Activated CD4-positive, alpha-beta T cell treated with anti-CD3 and anti-CD28 coated beads for 36 hours (primary cell): ENCODE measurements at places on chromosomes 7 and 10. TPM values are rescaled to one million over a fixed set of nuclear protein-coding genes. Genes with fewer than 3 reads are reported as not detected.

The PLPP4 gene
- not detected for total RNA-seq

The PRSS37 gene
- total RNA-seq, result not detected

- H3K36me3 ChIP-seq, result no peaks in the 10 kb centered on the region
- H3K4me3 ChIP-seq, result no peak overlapping the region
- H3K27ac ChIP-seq, result no peak overlapping the region
- H3K27me3 ChIP-seq, result peaks cover 19% of the 10 kb centered on the region
Observed at GRCh38 chr7:103598326-103598905, 152.4 kb upstream of the SLC26A5 start.

DNA sequence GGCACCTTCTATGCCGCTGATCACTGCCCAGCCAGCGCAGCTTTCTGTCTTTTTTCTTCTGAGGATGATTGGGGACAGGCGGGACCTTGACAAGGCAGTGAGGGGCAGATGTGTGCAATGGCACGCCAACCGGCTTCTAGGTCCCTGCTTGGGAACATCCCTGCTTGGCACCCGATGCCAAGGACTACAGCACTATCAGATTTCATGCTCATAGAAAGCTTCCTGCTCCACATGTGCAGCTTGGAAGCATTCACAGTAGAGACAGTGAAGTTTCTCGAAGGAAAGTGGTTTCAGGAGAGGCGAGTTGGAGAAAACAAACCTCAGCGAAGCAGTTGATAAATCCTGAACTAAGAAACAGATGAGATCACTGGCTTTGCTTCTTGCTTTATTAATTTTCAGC, 267.5 kb upstream of the HABP2 start:
- no peaks in the 10 kb centered on the region for H3K4me1 ChIP-seq
- no peak overlapping the region for H3K4me3 ChIP-seq
- DNase-seq, result no peak
- peaks cover 2% of the 10 kb centered on the region for H3K27me3 ChIP-seq

The GPR37 gene
- total RNA-seq, result not detected

DNA sequence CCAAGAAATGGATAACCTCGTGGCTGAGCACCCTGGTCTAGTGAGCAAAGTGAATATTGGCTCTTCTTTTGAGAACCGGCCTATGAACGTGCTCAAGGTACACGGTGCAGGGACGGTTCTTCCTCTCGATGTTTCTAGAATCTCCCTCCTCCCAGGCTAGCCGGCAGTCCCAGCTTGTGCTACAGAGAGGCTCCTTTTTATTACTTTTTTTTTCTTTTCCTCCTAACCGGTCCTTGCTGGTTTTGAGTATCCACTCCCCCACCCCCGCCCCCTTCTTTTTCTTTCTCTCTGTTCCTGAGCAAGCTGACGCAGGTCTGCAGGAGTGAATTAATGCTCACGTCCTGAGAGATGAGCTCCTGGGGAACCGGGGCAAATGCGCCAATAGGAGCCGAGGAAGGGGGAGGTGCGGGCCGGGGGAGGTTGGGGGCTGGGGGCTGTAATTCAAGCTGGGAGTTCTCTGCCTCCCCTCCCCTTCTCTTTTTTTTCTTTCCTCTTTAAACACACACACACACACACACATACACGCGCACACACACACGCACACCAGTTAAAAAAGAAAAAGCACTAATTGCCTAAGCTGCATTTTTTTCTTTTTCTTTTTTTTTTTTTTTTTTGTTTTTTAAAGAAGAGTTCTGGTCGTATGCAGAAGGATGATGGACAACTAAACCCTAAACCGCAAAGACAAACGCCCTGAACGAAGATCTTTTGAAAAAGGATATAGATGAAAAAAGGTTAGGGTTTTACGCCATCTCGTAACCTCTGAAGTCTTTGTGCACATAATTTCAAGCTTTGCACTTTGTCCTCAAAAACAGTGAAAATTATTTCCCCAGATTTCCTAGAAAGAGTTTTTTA, 6.6 kb downstream of the CPA2 start:
- peak overlapping the region; percentile 34 for H3K4me3 ChIP-seq
- peak overlapping the region; percentile 49 for H3K27ac ChIP-seq
- peaks cover 4% of the 10 kb centered on the region for H3K27me3 ChIP-seq
- no peaks in the 10 kb centered on the region for H3K36me3 ChIP-seq

- no peak overlapping the region for H3K27ac ChIP-seq
- no peaks in the 10 kb centered on the region for H3K36me3 ChIP-seq
- no peaks in the 10 kb centered on the region for H3K27me3 ChIP-seq
- DNase-seq, result no peak
- H3K4me1 ChIP-seq, result peaks cover 15% of the 10 kb centered on the region
Observed at GRCh38 chr7:134313543-134313942, 3.2 kb downstream of the SLC35B4 start.

GRCh38 chr10:32143302-32143847, 87.2 kb upstream of the KIF5B start:
- H3K4me3 ChIP-seq, result no peak overlapping the region
- peaks cover 4% of the 10 kb centered on the region for H3K4me1 ChIP-seq
- no peaks in the 10 kb centered on the region for H3K27me3 ChIP-seq
- H3K27ac ChIP-seq, result no peak overlapping the region
- no peaks in the 10 kb centered on the region for H3K36me3 ChIP-seq
- DNase-seq, result no peak

The GARIN1A gene
- total RNA-seq, result 0.07 TPM

DNA sequence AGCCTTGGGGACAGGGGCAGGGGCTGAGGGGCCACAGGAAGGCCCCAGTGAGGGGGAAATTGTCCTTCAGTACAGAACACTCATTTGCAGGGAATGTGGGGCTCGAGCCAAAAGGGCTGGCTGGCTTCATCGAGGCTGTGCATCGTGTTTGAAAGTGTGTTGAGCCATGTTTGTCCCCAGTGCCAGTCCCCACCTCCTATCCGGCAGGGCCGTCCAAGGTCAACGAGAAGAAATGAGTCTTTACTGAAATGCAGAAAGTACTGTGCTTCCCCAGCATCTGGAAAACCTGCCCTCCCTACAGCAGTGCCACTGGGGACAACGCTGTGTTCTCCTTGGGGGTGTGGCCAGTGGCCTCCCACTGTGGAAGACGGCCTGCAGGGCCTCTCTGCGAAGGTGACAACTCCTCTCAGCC, 214.1 kb downstream of the KLF6 start:
- H3K4me3 ChIP-seq, result no peak overlapping the region
- peaks cover 8% of the 10 kb centered on the region for H3K4me1 ChIP-seq
- no peaks in the 10 kb centered on the region for H3K27me3 ChIP-seq
- no peak overlapping the region for H3K27ac ChIP-seq
- DNase-seq, result no peak

DNA sequence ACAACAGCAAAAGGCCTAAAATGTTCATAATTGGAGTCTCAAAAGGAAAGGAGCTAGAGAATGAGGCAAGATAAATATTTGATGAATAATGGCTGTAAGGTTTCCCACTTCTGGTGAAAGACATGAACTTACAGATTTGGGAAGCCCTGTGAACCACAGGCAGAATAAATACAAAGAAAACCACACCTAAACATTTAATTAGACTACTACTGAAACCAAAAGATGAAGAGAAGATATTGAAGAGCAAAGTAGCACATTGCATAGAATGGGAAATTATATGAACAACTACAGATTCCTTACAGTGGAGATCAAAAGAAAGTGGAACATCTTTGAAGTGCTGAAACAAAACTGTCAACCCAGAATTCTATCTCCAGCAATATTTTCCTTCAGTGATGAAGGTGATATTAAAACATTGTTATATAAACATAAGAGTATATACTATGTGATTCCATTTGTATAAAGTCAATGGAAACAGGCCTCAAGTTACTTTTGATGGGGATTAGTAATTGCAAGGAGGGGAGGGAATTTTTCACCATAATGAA, 191.3 kb upstream of the KAT6B start:
- H3K27ac ChIP-seq, result no peak overlapping the region
- no peak for DNase-seq
- no peak overlapping the region for H3K4me3 ChIP-seq

GRCh38 chr10:3478632-3479240, 306.2 kb upstream of the PITRM1 start:
- H3K4me3 ChIP-seq, result no peak overlapping the region
- H3K4me1 ChIP-seq, result peaks cover 28% of the 10 kb centered on the region
- no peak overlapping the region for H3K27ac ChIP-seq
- H3K27me3 ChIP-seq, result no peaks in the 10 kb centered on the region

DNA sequence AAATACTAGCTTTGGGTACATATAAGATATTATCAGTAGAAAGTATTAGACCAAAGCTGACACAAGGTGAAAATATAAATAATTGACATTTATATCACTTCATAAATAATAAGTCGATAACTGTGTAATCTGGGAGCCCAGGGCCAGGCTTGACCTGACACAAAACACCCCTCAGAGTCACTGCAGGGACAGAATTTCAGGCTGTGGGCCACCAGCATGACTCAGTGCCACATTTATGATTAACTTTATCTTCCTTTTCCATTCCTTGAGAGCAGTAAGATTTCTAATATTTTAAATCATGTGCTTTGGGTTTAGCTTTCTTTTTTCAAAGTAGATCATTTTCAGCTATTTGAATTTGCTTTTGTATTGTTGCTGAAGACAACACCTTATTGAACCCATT, 102.9 kb upstream of the NFE2L3 start:
- H3K4me1 ChIP-seq, result no peaks in the 10 kb centered on the region
- no peak overlapping the region for H3K4me3 ChIP-seq
- H3K27ac ChIP-seq, result no peak overlapping the region
- no peak for DNase-seq

The FHIP2A gene
- 18.6 TPM for total RNA-seq

GRCh38 chr10:96814264-96814663, 17.8 kb upstream of the LCOR start:
- DNase-seq, result no peak
- no peak overlapping the region for H3K4me3 ChIP-seq
- H3K27me3 ChIP-seq, result peaks cover 5% of the 10 kb centered on the region

DNA sequence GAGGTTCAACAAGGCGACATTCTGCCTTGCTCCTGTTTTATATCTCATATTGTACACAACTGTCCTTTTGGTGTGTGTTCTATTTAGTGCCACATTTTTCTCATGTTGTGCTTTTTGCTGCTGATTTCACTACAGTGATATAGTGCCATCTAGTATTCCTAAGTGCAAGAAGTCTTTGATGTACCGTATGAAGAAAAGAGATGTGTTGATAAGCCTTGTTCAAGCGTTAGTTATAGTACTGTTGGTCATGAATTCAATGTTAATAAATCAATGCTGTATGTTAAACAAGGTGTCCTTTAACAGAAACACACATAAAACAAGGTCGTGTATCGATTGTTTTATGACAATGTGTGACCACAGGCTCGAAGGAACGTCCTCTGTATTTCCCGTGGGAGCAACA, 939.4 kb downstream of the GATA3 start:
- DNase-seq, result no peak
- peaks cover 1% of the 10 kb centered on the region for H3K36me3 ChIP-seq
- peaks cover 67% of the 10 kb centered on the region for H3K4me1 ChIP-seq
- no peaks in the 10 kb centered on the region for H3K27me3 ChIP-seq
- peak overlapping the region; percentile 40 for H3K27ac ChIP-seq

DNA sequence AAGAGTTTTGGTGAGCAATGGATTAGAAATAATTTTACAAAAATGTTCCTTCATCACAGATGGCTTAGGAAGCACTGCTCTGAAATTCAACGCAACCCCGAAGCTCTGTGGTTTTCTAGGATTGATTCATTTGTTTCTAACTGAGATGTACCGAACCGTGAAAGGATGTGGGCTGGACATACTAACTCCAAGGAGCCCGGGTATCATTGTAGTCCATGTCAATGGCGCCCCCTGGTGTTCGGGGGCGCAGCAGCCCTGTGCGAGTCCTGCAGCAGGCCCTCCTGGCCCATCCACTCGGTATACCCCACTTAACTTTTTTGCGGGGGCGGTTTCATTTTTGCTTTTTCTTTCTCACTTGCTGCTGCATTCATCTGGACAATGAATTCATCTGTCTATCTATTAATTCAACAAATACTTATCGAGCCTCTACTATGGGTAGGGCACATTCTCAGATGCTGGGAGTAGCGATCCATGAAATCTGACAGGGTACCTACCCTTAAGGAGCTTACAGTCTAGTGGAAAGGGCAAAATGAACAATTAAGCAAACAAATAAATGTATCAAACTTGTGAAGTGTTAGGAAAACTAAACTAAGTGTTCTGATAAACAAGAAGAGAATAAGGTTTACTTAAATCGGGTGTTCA, 25.2 kb upstream of the ITPRID1 start:
- H3K4me1 ChIP-seq, result no peaks in the 10 kb centered on the region
- no peaks in the 10 kb centered on the region for H3K36me3 ChIP-seq
- no peak overlapping the region for H3K4me3 ChIP-seq
- no peak overlapping the region for H3K27ac ChIP-seq
